Esophagus squamous epithelium (tissue), 5 donors: ENCODE measurements at places on chromosomes 7 and 10.

- DNase-seq: no peak
Measured at GRCh38 chr10:119398996-119399395, 143.5 kb downstream of the RGS10 start.

GRCh38 chr7:738723-739454, 11.8 kb upstream of the PRKAR1B start:
- DNase-seq: no peak

- DNase-seq: no peak
Measured at GRCh38 chr7:18345641-18346234, 149.8 kb upstream of the HDAC9 start.

DNA sequence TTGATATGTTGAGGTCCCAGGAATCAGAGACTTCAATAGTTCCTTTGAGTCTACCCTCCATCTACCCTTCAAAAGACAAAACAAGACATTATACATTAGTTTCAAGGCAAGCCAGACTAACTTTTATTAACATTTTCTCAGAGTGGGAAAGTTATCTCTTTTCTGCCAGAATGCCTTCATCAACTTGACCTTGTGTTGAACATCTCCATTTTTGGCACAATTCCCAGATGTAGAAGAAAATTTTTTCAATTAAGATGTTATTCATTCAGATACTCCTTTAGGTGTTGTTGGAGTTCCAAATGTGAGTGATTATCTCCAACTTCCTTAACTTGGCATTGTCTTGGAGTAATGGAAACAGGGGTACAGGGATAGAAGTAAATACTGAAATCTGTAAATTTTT, 59.1 kb downstream of the NRF1 start:
- DNase-seq: no peak

DNA sequence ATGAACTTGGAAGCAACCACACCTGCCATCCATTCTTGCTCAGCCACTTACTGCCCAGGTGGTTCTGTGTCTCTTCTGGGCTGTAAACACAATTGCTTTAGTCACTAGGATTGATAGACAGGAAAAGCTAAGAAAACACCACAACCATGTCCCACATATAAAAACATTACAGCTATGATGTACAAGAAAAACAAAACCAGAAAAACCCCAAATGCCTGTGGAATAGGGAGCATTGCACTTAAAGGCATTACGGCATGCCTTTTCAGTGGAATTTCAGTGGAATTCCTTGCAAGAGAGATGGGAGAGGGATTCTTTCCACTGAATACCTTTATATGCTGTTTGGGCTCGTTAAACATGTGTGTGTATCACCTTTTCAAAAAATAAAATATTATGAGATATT, 44.2 kb upstream of the GPR26 start:
- DNase-seq: no peak

- DNase-seq: no peak
Measured at GRCh38 chr7:138919216-138919615, 62.0 kb downstream of the KIAA1549 start.

DNA sequence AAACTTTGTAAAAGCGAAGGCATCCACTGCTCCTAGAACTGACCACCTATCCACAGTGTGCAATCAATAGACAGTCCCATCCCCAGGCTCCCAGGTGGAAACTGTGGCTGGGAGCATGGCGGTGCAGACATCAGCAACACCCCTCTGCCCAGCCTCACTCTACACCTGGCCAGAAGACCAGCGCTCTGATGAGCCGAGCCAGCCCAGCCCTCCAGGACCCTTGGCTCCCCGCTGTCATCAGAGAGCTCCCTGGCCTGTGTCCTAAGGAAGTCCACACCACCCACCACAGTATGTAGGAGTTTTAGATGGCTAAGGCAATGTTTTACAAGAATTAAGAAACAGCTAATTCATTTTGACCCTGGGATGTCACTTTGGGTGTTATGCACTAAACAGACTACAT, 81.0 kb downstream of the VOPP1 start:
- no peak for DNase-seq

DNA sequence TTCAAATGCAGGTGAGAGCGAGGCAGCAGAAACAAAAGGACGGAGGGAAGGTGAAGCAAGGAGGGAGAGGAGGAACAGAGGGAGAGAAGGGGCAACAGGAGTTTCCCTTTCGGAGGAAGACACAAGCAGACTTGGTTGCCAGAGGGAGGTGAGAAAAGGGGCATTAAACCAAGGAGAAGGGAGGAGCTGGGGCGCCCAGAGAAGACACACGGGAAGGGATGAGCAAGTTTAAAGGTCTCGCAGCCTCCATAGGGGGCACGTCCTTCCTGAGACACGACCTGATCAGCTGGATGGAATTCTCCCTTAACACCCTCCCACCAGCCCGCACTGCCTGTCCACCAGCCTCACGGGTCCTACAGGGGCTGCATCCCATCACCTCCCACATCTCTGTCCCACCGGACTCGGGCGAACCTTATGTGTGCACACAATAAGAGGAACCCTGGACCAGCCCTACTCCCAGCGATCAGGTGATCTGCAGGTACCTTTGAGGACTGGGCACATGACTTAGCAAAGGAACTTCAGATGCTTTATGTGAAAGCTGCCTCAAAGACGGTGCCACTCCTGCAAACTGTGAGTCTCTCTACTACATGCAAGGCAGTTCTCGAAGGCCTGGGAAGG, 251.2 kb downstream of the TNS3 start:
- no peak for DNase-seq

GRCh38 chr7:36360244-36360643, 29.4 kb upstream of the ANLN start:
- DNase-seq: no peak

DNA sequence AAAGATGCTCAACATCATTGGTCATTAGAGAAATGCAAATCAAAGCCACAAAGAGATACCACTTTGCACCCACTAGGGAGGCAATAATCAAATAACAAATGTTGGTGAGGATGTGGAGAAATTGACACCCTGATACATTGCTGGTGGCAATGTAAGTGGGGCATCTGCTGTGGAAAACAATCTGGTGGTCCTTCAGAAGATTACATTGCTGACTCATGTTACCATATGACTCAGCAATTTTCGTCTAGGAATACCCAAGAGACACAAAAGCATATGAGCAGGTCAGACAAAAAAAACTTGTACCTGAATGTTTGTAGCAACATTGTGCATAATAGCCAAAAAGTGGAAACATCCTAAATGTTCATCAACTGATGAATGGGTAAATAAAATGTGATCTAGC, 4.9 kb upstream of the CLDN3 start:
- DNase-seq: no peak

GRCh38 chr7:130945411-130945811, 211.4 kb upstream of the KLF14 start:
- no peak for DNase-seq

GRCh38 chr7:155120460-155120859, 50.3 kb downstream of the HTR5A start:
- DNase-seq: no peak

GRCh38 chr10:129131457-129132132, 335.4 kb upstream of the MGMT start:
- DNase-seq: no peak

GRCh38 chr7:87709258-87709657, 81.1 kb downstream of the RUNDC3B start:
- no peak for DNase-seq

- DNase-seq: no peak
Measured at GRCh38 chr7:130893441-130893894, 159.5 kb upstream of the KLF14 start.

DNA sequence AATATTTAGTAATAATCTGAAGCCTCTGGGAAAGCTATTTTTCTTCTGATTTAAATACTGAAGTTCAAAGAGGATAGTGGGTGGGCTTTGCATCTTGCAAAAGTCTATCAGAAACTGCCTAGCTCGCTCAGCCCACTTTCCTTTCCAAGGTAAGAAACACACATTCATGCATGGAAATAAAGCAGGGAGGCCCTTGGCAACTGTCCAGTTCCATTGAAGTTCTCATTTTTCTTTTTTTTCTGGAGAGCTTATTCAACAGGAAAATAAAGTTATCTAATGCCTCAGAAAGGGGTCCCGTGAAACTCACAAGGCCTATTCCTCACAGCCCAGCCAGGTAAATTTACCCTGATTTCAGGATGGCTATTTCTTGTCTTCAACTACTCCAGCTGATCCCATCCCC, 654.9 kb downstream of the KCNMA1 start:
- DNase-seq: no peak

- DNase-seq: no peak
Measured at GRCh38 chr7:28296571-28297483, 115.5 kb upstream of the CREB5 start.

- no peak for DNase-seq
Measured at GRCh38 chr7:76231583-76231982, 29.9 kb downstream of the SRRM3 start.

GRCh38 chr10:128384831-128385230, 258.6 kb upstream of the MKI67 start:
- no peak for DNase-seq

DNA sequence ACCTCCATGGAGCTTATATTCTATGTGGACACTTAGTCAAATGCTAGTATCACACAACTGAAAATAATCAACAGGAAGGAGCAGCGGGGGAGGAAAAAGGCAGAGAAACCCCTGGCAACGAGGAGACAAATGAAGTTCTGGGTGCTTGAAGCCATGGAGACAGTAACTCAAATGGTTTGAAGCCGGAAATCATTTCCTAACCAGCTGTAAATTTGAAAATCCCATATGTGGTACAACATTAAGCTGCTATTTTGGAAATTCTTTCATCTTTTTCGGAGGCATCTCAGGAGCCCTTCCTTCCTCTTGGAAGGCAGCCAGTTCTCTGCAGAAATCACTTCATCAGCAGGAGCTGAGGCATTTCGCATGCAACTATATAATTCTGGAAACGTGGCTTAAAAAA, 91.4 kb downstream of the PPP1R3C start:
- no peak for DNase-seq

GRCh38 chr10:123559066-123559822, 106.9 kb upstream of the GPR26 start:
- DNase-seq: no peak

GRCh38 chr7:26292768-26293560, 1.3 kb downstream of the SNX10 start:
- no peak for DNase-seq

DNA sequence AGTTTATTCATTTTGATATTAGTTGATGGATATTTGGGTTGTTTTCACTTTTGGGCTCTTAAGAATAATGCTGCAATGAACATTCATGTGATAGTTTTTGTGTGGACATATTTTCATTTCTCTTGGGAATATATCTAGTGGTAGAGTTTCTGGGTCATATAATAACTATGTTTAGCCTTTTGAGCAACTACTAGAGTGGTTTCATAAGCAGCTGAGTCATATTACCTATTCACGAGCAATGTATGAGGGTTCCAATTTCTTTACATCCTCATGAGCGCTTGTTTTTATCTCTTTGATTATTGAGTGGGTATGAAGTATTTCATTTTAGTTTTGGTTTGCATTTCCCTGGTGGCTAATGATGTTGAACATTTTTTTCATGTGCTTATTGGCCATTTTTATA, 182.6 kb downstream of the PON1 start:
- DNase-seq: no peak

- no peak for DNase-seq
Measured at GRCh38 chr10:2463316-2463715, 604.0 kb upstream of the PFKP start.

GRCh38 chr7:91630581-91631380, 249.7 kb downstream of the MTERF1 start:
- DNase-seq: no peak

- DNase-seq: no peak
Measured at GRCh38 chr10:89888321-89889070, 187.1 kb downstream of the KIF20B start.

GRCh38 chr10:34589275-34589674, 225.8 kb downstream of the PARD3 start:
- no peak for DNase-seq

DNA sequence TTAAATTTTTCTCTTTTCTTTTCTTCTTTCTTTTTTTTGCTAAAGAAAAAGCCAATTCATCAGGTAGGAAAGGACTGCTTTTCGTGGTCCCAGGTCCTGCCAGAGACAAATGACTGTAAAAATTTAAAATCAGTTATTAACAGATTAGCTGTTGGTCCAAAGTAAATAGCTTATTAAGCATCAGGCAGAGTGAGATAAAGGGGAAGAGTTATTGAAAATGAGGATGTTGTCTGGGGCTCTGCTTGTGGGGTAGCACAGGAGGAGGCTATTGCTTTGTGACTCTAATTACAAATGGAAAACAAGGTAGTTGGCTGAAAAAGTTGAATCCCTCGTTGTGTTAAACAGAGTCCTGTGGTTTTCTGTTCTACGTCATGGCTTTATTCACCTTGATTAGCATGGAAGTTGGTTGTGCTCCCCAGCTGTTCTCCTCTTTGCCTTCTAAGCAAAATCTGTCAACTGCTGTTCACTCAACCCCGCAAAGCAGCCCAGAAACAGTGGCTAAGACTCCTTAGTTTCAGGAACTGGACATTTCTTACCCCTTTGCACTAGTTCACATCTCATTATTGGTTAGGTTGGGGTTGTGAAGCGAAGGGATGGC, 128.9 kb downstream of the SNX10 start:
- no peak for DNase-seq

DNA sequence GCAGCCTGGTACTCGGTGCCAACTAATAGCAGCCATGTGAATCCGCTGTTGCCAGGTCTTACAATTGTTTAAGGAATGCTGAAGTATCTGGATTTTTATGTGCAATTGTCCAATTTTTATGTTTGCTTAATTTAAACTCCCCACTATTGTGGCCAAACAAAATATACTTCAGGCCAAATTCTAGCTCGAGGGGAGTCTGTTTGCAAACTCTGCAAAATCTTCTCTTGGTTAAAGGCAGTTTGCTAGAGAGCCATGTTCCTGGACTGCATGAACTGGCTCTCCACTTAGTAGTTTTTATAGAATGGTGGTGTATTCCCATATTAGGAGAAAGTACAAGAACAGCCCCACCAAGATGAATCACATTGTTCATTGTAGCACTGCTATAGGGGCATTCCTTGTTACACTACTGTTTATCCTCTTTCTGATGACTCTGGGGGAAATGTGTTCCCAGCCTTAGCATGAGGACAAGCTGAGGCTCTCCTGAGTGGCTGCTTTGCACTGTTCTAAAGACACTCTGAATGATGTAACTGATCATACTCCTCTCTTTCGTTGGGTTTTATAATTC, 178.0 kb upstream of the GLI3 start:
- DNase-seq: no peak

- DNase-seq: no peak
Measured at GRCh38 chr7:24143547-24143946, 140.4 kb upstream of the NPY start.

DNA sequence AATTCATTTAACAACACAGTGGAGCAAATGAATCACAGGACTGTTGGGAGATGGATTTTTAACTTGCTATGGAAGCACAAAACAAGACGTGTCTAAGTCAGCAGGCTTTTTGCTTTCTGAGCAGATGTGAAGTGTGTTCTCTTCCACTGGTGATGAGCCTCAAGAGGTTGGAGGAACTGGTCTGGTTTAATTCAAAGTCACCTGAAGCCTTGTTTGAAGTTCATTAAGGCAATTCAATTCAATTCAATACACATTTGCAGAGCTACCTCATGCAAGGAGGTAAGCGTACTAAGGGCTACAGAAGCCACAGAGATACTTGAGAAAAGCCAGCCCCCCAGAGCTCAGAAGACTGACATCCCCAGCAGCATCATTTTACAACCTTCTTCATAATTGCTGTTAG, 68.4 kb upstream of the PALS2 start:
- no peak for DNase-seq
